ENCODE measurements at places on chromosomes 3 and 15.

DNA sequence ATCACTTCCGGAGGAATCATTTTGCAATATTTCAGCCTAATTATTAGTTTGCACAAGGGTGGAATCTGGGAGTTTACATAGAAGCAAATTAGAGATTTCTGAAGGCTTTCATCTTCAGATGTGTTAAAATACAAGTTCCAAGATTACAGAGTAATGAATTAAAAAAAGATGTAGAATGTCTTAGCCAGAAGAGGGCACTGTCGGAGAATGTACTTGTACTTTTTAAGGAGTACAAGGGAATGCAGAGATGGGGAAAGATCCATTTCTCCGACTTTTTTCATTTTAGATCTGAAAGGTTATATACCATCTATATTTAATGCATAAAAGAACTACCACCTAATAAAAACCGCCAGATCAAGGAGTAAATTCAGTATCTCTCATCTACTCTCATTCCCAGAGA, 43.1 kb upstream of the WDR5B start:
- no peak for DNase-seq

- DNase-seq = no peak
These were observed 12.6 kb upstream of the INSYN1 start for GRCh38 chr15:73765778-73766177.

DNA sequence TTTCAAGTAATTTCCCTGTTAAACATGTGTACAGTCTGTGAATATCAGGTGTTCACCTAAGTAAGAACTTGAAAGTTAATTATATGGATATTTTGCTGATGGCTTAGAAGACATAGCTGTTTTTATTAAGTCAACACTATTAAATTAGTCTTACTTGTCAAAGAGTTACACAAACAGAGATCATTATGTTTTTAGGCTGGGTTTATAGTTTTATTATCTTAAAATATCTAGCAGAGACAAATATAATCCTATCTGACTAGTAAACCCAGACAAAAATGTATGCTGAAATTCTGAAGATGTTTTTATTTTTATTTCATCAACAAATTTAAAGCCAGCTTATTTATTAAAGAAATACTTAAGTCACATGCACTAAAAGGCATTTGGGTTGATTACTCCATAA, 51.2 kb upstream of the CCK start:
- DNase-seq = no peak

- DNase-seq = no peak
These were observed 22.0 kb downstream of the SLC7A14 start for GRCh38 chr3:170563712-170564423.

DNA sequence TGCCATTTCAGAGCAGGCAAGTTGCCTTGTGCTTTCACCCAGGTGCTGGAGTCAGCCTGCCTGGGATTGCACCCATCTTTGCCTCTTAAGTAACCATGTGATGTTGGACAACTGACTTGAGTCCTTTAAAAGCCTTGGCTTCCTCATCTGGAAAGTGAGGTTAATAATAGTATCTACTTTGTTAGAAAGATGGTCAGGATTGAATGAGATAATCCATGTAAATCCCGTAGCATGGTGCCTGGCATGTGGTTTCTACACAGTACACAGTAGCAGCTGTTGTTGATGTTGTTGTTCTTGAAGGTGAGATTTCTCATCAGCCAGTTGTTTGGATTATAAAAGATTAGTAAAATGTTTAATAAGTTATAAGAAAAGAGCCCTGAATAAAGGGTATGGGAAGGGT, 48.8 kb downstream of the PSMD6 start:
- DNase-seq = no peak

GRCh38 chr3:77247061-77247460, 207.2 kb downstream of the ROBO2 start:
- DNase-seq = no peak

- DNase-seq = no peak
These were observed 17.4 kb downstream of the ONECUT1 start for GRCh38 chr15:52772766-52773165.

GRCh38 chr3:166110102-166110501, 272.9 kb upstream of the BCHE start:
- no peak for DNase-seq

All from activated naive CD4-positive, alpha-beta T cell treated with anti-CD3 and anti-CD28 coated beads for 36 hours (primary cell).